HFFc6 (cell line): ENCODE measurements at places on chromosomes 13 and 19. TPM values are rescaled to one million over a fixed set of nuclear protein-coding genes. Genes with fewer than 3 reads are reported as not detected.

The SEMA6B gene
- total RNA-seq = 0.07 to 0.30 TPM (median 0.11 TPM) in 3 replicates

The KLHL1 gene
- total RNA-seq = not detected in 3 replicates

The TNFRSF19 gene
- 6.1 to 10.1 TPM (median 6.5 TPM) in 3 replicates for total RNA-seq

The SLAIN1 gene
- not detected in 2 replicates for total RNA-seq

The SPACA4 gene
- total RNA-seq = not detected in 3 replicates

The SIRT6 gene
- total RNA-seq = 27.3 and 27.5 TPM in 2 replicates

The RNF225 gene
- not detected in 2 replicates for total RNA-seq

The DIAPH3 gene
- total RNA-seq = 18.6 to 39.2 TPM (median 27.3 TPM) in 3 replicates

The ATCAY gene
- not detected in 3 replicates for total RNA-seq

The FGF14 gene
- 0.02 to 0.03 TPM (median 0.02 TPM) in 3 replicates for total RNA-seq

DNA sequence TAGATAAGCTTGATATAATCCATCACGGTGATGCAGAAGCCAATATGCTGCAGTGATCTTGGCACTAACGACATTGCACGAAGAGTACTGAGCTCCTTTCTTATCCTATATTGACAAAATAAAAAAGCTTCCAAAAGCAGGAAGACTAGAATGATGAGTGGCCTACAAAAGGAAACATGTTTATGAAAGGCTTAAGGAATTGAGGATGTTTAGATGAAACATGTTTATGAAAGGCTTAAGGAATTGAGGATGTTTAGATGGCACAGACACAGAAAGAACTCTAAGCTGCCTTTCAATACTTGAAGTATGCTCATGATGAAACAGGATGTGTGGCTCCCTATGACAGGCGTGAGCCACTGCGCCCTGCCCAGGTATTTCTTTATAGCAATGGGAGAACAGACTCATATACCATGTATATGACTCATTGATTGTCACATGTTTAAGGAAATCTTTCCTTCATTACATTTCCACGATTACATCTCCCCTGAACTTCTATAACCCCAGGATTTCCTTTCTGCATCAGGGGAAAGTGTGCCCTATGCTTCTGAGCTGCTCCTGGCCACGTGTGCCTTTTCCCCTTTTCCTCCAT, 690.8 kb upstream of the ARGLU1 start:
- DNase-seq = no peak

GRCh38 chr19:58479736-58480480, 3.8 kb downstream of the ZNF446 start:
- DNase-seq = no peak

- no peak for DNase-seq
These were observed 12.8 kb downstream of the ZNF791 start for GRCh38 chr19:12623361-12624031.

DNA sequence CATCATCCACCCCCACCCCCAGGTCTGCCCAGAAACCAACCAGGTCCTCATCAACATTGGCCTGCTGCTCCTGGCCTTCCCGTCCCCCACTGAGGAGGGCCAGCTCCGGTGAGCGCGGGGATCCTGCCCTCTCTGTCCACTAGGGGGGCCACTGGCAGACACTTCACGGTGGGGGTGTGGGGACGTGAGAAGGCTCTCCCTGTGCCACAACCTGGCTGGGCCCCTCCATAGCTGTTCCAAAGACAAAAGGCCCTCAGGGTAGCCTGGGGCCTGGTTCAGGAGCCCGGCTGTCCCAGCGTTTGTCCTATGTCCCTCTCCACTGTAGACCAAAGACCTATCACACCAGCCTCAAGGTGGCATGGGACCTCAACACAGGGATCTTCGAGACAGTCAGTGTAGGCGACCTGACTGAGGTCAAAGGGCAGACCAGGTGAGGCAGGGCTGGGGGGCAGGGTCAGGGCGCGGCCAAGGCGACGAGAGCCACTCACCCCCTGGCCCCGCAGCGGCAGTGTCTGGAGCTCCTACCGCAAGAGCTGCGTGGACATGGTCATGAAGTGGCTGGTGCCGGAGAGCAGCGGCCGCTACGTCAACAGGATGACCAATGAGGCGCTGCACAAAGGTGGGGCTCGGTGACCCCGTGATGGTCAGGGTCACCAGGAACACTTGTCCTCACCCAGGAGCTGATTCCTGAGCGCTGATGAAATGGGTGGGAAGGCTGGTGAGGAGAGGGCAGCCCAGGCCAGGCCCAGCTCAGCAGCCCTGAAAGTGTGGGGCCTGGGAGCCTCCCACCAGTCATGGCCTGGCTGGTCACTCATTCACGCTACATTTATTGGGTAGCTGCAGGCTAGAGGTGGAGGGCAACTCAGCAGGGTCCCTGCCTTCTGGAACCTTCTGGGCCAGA, 7.9 kb downstream of the DCAF15 start:
- no peak for DNase-seq

DNA sequence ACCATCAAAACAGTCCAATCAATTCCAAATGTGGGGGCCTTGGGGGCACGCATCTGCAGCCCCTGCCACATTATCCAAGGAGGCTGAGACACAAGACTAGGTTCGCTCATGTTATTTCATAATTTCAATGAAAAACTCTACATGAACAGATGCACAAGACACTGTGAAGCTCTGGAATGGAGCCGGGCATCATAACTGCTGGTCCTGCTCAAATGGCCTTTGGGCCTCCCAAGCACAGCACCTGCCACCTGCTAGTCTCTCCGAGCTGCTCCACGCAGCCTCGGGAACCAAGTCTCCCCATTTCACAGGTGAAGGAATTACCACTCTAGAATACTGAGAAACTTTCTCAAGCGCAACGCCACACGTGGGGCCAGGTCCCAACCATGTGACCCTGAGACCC, 16.9 kb downstream of the CARS2 start:
- DNase-seq = no peak

- DNase-seq = no peak
These were observed 251.2 kb upstream of the OBI1 start for GRCh38 chr13:78910147-78910546.

DNA sequence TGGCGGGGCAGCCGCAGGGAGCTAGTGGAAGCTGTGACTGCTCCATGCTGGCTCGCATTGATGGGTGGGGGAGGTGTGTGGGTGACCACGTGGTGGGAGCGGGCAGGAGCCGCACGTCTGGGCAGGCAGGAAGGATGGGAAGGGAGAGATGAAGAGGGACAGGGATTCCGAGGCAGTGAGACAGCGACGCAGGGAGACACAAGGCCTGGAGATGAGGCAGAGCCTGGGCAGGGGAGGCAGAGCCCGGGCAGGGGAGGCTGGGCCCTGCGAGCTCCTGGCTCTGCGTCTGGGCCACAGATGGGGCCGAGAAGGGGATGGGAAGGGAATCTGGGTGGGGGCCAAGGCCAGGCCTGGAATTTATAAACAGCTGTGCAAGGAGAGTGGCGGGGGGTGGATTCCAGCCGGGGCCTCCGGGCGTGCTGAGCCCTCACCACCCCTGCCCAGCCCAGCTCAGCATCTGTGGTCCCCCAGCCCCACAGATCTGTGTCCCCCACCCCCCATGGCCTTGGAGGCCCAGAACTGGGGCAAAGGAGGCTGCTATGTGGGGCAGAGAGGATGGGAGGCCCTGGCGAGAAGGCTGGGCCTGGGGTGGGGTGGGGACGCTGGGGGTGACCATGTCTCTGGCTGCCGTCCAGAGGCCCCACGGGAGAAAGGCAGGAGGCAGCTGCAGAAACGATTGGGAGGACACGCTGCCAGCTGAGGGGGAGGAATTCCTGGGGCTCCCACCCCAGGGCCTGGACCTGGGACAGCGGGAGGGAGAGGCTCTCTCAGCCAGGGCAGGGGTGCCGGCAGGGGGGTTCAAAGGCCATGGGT, 6.0 kb downstream of the EHD2 start:
- DNase-seq = peak; percentile 100

GRCh38 chr19:7636691-7637373, at the start of gene STXBP2:
Gene STXBP2, plus strand, starts transcription at chr19:7637110. Its CDS starts 40 bp downstream, at chr19:7637150.
- no peak for DNase-seq

DNA sequence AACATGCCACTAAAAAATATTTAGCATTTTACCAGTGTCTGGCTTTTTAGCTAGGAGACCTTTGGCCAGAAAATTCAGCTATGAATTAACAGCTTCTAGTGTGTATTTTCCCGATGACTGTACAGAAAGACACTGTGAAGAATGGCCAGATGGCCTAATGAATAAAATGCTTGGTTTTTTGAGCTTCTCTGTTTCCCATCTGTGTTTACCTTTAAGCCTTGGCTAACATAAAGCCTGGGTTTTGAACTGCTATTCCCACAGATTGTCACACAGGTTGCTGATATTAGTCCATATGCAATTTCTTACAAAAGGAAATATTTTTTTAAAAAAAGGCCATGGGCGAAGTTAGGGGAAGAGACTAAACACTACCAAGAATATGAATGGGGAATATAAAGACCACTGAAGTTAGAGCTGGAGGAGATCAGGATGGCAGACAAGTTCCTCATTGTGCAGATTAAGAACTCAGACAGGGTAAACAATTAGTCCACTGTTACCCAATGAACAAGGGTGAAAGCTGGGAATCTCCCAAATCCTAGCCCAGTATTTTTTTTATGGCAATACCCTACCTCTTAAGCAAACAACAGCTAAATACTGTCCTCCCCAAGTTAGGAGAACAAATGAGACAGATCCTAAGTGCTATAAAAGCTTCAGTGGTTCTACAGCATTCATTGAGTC, 95.1 kb downstream of the DCT start:
- DNase-seq = no peak

- no peak for DNase-seq
These were observed 22.2 kb downstream of the FAM187B start for GRCh38 chr19:35206379-35206778.
